ENCODE measurements at places on chromosomes 3 and 15.

GRCh38 chr3:74571118-74571517 is 43.3 kb downstream of the CNTN3 start:
- DNase-seq, result no peak

DNA sequence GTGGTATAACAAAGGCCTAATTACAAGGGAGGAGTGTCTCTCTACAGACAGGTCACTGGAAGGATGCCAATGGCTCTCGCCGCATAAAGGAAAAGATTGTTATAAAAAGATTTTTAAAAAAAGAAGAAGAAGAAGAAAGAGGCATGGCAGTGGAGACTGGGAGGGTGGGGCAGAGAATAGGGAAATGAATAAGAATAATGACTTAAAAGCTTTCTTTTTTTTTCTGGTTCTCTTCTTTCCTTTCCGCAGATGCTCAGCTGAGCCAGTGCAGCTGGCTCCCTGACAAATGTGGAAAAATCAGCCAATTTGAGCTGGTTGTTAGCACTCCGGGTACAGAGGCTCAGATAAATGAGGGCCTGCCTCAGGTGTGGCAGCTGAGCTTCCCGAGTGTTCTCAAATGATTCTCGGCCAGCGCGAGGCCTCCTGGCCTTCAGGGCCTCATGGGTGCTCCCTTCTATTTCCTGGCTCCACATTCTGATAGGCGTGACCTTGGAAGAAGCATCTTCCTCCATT is 234.1 kb downstream of the RORA start:
- no peak for DNase-seq

- DNase-seq, result no peak
These were observed 849.7 kb downstream of the ROBO2 start for GRCh38 chr3:77889616-77890015.

- DNase-seq, result no peak
These were observed 38.6 kb downstream of the TAFA4 start for GRCh38 chr3:68893600-68894239.

DNA sequence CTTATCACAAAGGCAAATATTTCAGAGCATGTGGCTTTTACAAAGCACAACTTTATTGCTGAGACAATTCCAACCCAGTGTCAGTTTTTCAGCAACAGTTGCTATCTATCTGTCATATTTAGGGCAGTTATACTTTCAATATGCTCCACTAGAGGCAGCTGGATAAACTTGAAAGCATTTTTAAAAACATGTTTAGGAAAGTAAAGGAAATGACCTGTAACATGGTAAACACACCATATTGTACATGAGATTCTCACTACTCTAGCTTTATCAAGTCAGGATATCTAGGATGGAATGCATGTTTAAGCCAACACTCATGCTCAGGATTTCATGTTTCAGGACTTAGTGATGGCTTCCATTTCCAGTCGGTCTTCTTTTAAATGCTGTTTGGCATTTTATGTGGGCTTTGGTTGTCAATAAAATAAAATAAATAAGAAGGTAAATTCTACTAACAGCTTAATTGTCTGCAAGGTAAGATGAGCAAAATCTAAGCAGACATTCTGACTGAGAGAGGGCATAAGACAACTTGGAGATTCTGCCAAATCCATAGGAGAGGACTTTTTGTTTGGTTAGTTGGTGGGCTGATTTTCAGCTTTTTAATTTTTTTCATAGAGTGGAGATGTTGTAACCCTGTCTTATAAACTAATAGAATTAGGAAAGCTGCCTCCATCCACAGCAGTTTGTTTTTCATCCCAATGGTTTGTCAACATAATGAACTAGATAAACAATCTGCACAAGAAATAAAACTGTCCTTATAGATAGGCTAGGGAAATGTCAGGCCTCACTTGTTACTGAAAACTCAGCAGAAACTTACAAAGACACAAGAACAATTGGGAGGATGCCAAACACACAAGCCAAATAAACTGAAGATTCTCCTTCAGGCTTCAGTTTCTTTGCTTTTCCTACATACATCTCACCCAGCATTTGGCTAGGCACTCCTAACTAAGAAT is 63.4 kb upstream of the CPB1 start:
- no peak for DNase-seq

GRCh38 chr3:67288466-67289106 is 290.5 kb downstream of the KBTBD8 start:
- DNase-seq, result no peak

- no peak for DNase-seq
These were observed 147.6 kb downstream of the TIGIT start for GRCh38 chr3:114441386-114441785.

- DNase-seq, result no peak
These were observed 207.9 kb downstream of the CD47 start for GRCh38 chr3:107882881-107883280.
